Activated CD8-positive, alpha-beta memory T cell treated with anti-CD3 and anti-CD28 coated beads for 36 hours (primary cell): ENCODE measurements at places on chromosomes 1 and 21. TPM values are rescaled to one million over a fixed set of nuclear protein-coding genes. Genes with fewer than 3 reads are reported as not detected.

Gene C4BPA
- total RNA-seq: not detected

Gene CLDN17
- total RNA-seq: not detected

Gene TINAGL1
- total RNA-seq: not detected

Gene GUCA2B
- total RNA-seq: not detected

Gene NTNG1
- total RNA-seq: 0.42 TPM
